ENCODE measurements at places on chromosomes 12 and 14.
A peak's percentile ranks its signal among the peaks of the same experiment; 100 is the strongest.

DNA sequence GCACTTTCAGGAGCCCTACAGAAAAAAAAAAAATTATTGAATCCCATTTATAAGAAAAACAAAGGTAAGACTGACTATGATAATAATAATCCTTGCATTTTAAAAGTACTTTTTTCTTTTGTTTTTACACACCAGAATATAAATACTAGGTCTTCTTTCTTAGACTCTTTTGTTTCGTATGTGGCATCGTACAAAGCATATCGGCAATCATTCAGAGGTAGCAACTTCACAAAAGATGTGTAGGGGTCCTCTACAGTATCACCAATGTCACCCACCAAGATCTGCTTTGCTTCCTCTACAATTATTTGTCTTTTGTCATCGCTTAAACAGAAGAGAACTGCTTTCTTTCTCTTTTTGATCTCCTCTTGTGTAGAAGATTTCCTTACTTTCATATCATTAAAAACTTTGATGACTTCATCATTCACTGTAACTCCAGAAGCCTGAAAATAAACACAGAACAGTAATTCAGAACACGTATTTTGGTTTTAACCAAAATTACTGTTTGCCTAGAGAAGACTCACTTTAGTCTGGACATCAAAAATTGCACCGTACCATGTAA lies 1.2 kb downstream of the CFL2 start:
- H3K27ac ChIP-seq, result peak overlapping the region; percentile 52
- no peaks in the 10 kb centered on the region for H3K27me3 ChIP-seq
- DNase-seq, result no peak
- peak overlapping the region; percentile 73 for H3K4me3 ChIP-seq
- no peaks in the 10 kb centered on the region for H3K36me3 ChIP-seq

DNA sequence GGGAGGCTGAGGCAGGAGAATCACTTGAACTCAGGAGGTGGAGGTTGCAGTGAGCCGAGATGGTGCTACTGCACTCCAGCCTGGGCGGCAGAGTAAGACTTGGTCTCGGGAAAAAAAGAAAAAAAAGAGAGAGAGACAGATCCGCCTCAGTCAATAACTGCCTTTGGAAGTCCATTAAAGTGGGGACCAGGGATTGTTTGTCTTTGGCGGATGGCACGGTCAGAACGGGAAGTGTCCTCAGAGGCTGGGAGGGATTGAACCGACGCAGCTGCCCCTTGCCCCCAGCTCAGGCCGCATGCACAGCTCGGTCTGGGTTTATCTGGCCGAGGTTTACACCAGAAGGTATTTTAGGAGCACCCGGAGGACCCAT lies 54.4 kb downstream of the TESC start:
- H3K27me3 ChIP-seq, result no peaks in the 10 kb centered on the region
- no peak overlapping the region for H3K4me3 ChIP-seq
- H3K27ac ChIP-seq, result no peak overlapping the region
- no peaks in the 10 kb centered on the region for H3K36me3 ChIP-seq
- no peak for DNase-seq
- H3K4me1 ChIP-seq, result no peaks in the 10 kb centered on the region

DNA sequence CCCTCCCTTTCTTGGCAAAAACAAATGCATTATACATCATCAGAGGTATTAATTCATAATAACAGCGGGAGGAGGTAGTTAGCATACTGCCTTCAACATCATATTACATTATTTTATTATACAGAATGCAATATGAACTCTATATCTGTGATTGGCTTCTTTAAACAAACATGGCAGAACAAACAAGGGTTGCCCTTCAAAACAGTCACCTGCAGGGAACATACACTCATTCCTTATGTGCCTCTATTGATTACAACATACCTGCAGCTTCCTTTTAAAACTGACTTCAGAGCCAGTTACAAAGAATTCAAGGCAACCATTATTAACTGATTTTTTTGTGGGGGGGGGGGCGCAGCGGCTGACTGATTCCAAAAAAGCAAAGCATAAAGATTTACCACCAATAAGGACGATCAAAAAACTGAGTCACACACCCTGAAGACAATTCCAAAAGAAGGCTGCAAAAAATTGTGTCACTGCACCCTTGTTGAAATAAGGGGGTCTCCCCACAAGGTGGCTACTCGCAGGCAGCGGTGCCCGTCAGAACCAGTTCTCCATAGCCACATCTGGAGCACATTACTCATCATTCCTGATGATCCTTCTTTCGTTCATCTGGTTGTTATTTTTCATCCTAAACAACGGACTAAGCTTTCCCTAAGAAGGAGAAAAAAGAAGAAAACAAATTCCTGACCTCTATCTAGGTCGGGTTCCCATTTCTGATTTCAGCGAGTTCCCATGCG lies 51.8 kb downstream of the SMUG1 start:
- H3K27ac ChIP-seq, result no peak overlapping the region
- no peaks in the 10 kb centered on the region for H3K27me3 ChIP-seq
- DNase-seq, result no peak
- no peak overlapping the region for H3K4me3 ChIP-seq

DNA sequence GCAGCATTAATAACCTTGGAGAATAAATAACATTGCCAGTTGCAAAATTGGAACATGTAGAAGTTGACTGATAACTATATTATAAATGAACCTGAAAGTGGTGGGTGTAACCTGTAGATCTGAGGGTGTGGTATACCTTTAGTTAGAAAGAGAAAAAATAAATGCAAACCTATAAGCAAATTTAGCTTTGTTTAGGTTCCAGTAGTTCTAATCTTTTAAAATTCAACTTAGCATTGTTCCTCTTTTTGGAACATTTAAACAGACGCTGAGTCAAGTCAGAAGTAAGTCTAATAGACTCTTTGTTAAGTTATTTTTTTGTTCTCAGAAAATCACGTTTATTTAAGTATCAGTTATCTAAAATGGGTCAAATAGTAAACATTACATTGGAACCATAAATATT lies 120.0 kb downstream of the DNAI7 start:
- H3K4me3 ChIP-seq, result no peak overlapping the region
- H3K4me1 ChIP-seq, result no peaks in the 10 kb centered on the region
- no peaks in the 10 kb centered on the region for H3K27me3 ChIP-seq
- no peaks in the 10 kb centered on the region for H3K36me3 ChIP-seq
- H3K27ac ChIP-seq, result no peak overlapping the region

- DNase-seq, result no peak
- H3K27ac ChIP-seq, result no peak overlapping the region
- no peak overlapping the region for H3K4me3 ChIP-seq
- H3K27me3 ChIP-seq, result no peaks in the 10 kb centered on the region
- H3K36me3 ChIP-seq, result no peaks in the 10 kb centered on the region
- H3K4me1 ChIP-seq, result no peaks in the 10 kb centered on the region
These were observed 103.3 kb upstream of the CCDC175 start for GRCh38 chr14:59679872-59680271.

DNA sequence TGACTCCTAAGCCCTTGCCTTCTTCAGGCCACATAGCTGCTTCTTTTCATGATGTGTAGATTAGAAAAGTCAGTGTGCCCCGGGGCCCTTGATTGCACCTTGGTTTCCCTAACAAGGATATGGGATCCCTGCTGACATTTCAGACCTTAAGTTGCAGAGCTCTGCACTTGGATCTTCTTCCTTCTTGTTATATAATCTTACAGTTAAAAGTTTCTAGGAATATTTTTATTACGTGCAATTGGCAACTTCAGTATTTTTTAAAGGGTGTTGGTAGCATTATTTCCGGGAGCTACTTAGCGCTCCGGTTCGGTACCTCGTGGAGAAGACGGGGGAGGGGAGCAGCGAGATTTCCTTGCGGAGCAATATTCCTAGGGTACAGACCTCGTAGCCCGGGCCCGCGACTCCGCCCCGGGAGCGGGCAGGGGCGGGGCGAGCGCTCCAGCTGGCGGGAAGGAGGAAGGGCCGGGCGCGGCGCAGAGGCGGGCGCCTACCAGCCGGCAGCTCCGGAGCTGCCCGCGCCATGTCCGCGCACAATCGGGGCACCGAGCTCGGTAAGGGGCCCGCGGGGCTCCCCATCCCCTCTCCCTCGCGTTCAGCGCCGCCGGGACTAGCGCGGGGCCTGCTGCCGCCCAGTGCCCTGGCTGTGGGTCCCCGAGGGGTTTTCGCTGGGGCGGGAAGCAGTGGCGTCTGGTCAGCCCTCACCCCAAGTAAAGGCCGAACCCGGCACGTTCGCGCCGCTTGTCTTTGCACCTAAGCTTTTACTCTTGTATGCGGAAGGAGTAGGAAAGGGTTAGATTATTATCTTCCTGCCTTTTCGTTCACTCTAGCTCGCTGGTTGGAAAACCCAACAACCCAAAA lies at the start of gene DERA:
Gene DERA, plus strand, starts transcription at position 469 of the 858 bp plus-strand sequence. Its CDS starts 52 bp downstream, at position 521.
- peak within 1 kb of the TSS; percentile 65 for H3K4me3 ChIP-seq
- H3K36me3 ChIP-seq, result no peaks in the 10 kb centered on the region
- peak within 1 kb of the TSS; percentile 46 for H3K27ac ChIP-seq
- DNase-seq, result peak; percentile 62
- no peaks in the 10 kb centered on the region for H3K27me3 ChIP-seq

DNA sequence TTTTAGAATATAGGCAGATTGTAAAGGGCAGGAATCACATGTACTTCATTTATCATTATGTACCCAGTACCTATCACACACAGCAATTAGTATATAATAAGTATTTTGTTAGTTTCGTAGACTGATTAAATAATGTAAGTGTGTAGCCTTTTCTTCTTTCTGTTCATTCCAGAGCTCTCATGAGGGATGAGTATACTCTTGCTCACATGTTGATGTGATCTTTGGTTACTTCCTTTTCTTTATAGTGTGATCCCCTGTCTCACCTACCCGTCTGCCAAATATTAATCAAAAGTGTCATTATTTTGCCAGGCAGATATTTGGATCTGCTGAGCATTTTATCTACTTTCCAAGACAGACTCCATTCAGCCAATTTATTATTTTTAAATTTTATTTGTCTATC lies 156.1 kb downstream of the PCNX1 start:
- H3K27me3 ChIP-seq, result no peaks in the 10 kb centered on the region
- no peaks in the 10 kb centered on the region for H3K36me3 ChIP-seq
- H3K4me1 ChIP-seq, result no peaks in the 10 kb centered on the region

DNA sequence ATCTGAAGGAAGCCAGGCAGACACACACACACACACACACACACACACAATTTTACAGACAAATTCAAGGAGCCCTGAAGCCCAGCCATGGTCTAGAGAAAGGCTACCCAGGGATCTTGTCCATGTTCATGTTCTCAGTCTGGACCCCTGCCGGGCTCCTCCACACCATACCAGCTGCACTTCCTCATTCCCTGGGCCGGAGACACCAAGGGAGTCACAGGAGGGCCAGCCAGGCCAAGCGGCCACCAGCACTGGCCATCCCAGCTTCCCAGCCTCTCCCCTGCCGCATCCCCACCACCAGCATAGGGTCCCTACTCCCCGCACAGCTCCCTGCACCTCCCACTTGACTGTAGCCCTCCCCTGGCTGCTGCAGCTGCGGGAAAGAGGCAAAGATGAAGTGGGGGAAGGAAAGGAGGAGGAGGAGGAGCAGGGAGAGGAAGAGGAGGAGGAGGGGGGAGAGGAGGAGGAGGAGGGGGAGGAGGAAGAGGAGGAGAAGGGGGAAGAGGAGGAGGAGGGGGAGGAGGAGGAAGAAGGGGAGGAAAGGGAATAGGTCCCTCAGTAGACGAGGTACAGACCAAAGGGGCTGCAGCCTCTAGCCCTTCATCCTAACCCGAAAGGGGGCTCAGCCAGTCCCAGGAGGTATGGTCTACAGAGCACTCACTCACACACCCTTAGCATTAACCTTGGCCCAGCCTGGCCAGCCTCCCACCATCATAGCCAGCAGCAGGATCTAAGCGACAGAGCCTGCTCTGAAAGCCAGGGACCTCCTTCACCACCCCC lies 293.2 kb downstream of the DPF3 start:
- no peak overlapping the region for H3K27ac ChIP-seq
- H3K4me3 ChIP-seq, result no peak overlapping the region
- no peak for DNase-seq
- H3K27me3 ChIP-seq, result no peaks in the 10 kb centered on the region
- no peaks in the 10 kb centered on the region for H3K36me3 ChIP-seq

DNA sequence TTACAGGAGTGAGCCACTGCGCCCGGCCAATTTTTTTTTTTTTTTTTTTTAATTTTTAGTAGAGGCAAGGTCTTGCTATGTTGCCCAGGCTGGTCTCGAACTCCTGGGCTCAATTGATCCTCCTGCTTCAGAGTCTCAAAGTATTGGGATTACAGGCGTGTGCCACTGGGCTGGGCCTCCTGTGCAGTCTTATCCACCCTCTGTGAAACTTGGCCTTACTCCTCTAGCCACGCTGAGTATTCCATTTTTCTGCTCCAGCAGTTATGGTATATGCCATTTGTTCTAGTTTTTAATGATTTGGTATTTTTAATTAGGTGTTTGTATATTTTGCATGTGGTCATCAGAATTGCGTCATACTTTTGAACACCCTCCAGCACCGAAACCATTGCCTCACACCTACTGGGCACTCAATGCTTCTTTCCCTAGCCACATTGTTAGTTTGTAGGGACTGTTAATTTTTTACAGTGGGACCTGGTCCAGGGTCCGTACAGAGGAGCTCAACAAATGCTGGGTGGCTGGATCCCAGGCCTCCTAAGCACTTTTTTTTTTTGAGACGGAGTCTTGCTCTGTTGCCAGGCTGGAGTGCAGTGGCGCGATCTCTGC lies 11.4 kb downstream of the RIOX1 start:
- no peak overlapping the region for H3K4me3 ChIP-seq
- H3K27ac ChIP-seq, result no peak overlapping the region
- no peak for DNase-seq
- H3K27me3 ChIP-seq, result no peaks in the 10 kb centered on the region
- H3K36me3 ChIP-seq, result no peaks in the 10 kb centered on the region
- H3K4me1 ChIP-seq, result no peaks in the 10 kb centered on the region

GRCh38 chr14:96176275-96176674 lies 28.4 kb upstream of the BDKRB2 start:
- no peaks in the 10 kb centered on the region for H3K27me3 ChIP-seq
- H3K36me3 ChIP-seq, result no peaks in the 10 kb centered on the region
- no peak for DNase-seq
- no peak overlapping the region for H3K27ac ChIP-seq
- no peaks in the 10 kb centered on the region for H3K4me1 ChIP-seq

- H3K27ac ChIP-seq, result no peak overlapping the region
- no peaks in the 10 kb centered on the region for H3K4me1 ChIP-seq
- no peak for DNase-seq
These were observed 166.6 kb downstream of the KTN1 start for GRCh38 chr14:55746558-55746957.

- H3K27ac ChIP-seq, result no peak overlapping the region
- no peak overlapping the region for H3K4me3 ChIP-seq
- H3K27me3 ChIP-seq, result no peaks in the 10 kb centered on the region
These were observed 17.2 kb upstream of the ELK3 start for GRCh38 chr12:96177013-96177412.

- no peaks in the 10 kb centered on the region for H3K4me1 ChIP-seq
- no peaks in the 10 kb centered on the region for H3K36me3 ChIP-seq
- DNase-seq, result no peak
- H3K4me3 ChIP-seq, result no peak overlapping the region
These were observed 101.8 kb downstream of the SCARB1 start for GRCh38 chr12:124761871-124762270.

- H3K4me1 ChIP-seq, result no peaks in the 10 kb centered on the region
- no peak for DNase-seq
- no peak overlapping the region for H3K4me3 ChIP-seq
- H3K36me3 ChIP-seq, result no peaks in the 10 kb centered on the region
These were observed 200.2 kb downstream of the PHLDA1 start for GRCh38 chr12:75831402-75831801.

Measured in MM.1S (cell line).